ENCODE measurements at places on chromosomes 3 and 15. TPM values are rescaled to one million over a fixed set of nuclear protein-coding genes. Genes with fewer than 3 reads are reported as not detected.

Gene SCAANT1
- total RNA-seq = not detected

GRCh38 chr3:32278714-32279113 lies 40.2 kb downstream of the CMTM8 start:
- no peak for DNase-seq

Gene CLPX
- total RNA-seq = 57.2 TPM

DNA sequence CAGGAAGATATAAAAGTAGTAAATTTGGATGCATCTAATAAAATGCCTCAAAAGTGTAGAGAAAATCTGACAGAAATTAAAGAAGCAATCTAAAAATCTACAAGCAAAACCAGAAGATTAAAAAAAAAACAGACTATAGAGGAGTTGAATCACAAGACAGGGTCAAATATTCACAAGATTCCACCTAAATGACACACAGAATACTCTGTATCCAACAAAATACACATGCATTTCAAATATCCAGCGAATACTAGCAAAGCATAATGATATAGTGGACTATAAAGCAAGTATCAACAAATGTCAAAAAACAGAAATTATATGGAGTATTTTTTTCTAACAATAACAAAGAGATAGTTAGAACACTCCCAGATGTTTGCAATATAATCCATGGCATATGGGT lies 20.5 kb upstream of the ACTC1 start:
- no peak for DNase-seq

DNA sequence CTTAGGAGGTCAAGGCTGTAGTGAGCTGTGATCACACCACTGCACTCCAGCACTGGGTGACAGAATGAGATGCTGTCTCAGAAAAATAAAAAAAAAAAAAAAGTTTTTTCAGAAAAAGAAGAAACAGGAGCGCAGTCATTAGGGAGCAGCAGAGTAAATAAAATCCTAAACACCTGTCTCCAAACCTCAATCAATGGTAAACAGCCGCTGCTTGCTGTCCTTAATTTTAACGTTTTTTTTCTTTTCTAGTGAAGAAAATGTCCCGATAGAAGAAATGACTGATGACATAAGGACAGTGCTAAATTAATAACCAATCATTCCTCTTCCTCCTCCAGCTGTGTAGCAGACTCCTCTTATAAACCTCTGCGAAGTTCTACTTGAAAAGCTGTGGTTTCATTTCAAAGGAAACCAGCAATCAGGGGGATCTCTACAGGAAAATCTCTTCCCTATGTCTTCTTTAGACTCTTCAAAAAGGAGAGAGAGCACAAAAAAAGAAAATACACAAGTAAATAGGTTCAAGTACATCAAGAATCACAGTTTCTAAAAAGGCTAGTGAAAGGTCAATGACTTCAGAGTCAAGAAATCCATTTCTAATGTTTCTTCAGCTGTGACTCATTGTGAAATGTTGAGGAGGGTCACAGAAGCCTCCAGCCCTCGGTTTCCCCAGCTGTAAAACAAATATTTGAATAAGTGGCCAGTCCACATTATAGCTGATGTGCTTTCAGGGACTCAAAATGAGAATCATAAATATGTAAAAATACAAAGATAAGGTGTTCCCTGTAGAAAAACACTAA lies 127.6 kb downstream of the TMCO5A start:
- DNase-seq = no peak

Gene CLSTN2
- total RNA-seq = not detected

DNA sequence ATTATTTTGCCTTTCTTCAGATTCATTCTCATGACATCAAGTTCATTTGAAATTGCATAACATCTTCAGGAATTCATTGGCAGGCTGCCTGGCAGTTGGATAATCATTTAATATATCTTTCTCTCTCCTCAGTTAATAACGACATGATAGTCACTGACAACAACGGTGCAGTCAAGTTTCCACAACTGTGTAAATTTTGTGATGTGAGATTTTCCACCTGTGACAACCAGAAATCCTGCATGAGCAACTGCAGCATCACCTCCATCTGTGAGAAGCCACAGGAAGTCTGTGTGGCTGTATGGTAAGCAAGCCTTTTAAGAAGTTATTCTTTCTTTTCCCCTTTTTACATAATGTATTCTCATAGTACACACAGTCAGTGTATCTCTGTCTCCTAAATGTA lies 38.2 kb downstream of the TGFBR2 start:
- DNase-seq = peak; percentile 66

Gene SLC2A2
- total RNA-seq = not detected

Gene ALG1L2
- total RNA-seq = not detected

Gene SAXO2
- 0.57 TPM for total RNA-seq

- no peak for DNase-seq
These were observed 9.7 kb upstream of the DAG1 start for GRCh38 chr3:49460188-49460890.

All from activated T-helper 1 cell treated with anti-CD3 and anti-CD28 coated beads, Interleukin-12 subunit alpha, Interleukin-12 subunit beta, Interleukin-2, Interleukin-4 antibody, amounts not matched to agents 30 ng/mL and 10 ng/mL and 1 ng/mL, durations not matched to agents 14 hours and 24 hours and 36 hours (primary cell).